ENCODE measurements at places on chromosomes 6 and 20.

DNA sequence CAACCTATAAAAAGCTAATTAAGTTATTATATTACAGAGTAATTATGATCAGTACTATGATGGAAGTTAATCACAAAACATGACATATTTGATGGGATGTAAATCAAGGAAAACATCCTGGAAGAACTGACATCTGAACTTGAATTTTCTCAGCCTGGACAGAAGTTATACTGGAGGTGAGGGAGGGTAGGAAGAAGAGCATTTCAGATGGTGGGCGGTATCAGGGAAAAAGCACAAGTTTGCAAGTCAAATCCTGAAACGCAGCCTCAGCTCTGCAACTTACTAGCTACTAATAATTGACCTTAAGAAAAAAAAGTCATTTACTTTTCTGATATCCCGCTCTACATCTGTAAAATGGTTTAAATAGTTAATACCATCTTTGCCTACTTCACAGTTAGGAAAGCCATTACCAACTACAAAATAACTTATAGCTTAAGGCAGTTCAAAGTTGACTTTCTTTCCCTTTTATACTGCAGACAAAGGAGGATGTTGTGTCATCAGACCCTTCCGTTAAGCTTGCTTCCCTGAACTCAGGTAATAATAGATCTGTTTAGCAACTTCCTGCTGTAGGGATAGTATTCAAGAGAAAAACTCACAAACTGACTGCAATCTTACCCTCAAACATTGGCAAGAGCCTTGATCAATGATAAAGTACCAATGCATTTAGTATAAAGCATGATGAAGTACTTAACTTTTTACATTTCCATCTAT, 21.0 kb downstream of the NOL7 start:
- no peak overlapping the region for H3K4me3 ChIP-seq
- no peak overlapping the region for H3K27ac ChIP-seq
- peaks cover 25% of the 10 kb centered on the region for H3K36me3 ChIP-seq
- H3K4me1 ChIP-seq = no peaks in the 10 kb centered on the region

DNA sequence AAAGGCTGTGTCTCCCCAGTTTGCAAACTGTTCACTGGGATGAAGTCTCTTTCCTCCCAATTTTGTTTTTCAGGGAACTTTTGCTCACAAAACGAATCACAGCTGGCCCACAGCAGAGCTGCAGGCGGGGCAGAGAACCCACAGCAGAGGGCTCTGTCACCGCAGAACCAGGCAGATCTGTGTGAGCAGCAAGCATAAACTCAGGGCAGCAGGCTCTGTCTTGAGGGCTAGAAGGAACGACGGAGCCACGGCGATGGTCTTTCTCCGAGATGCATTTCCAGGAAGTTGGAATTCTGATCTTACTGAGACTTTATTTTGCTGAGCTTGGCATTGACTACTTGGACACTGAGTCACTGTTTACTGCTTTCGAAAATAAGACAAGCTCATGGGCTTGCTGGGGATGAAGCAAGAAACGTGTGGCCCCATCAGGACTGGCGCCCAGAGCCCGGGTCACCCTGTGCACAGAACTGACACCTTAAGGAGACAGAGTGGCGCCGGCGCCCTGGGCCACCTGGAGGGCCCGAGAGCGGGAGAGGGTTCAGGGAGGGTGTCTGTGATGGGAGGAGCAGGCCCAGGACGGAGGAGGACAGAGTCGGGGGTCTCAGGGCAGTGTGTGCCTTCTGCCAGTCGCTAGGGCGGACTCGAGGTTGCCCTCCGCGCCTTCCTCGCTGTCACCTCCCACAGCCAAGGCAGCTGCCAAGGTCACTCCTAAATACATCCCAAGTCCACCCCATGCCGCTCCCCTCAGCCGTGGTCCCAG, 106.3 kb upstream of the NXT1 start:
- DNase-seq = no peak
- H3K27ac ChIP-seq = no peak overlapping the region
- no peaks in the 10 kb centered on the region for H3K36me3 ChIP-seq
- no peaks in the 10 kb centered on the region for H3K4me1 ChIP-seq
- H3K27me3 ChIP-seq = peaks cover 22% of the 10 kb centered on the region
- no peak overlapping the region for H3K4me3 ChIP-seq

GRCh38 chr6:28488916-28489365, 26.7 kb downstream of the GPX6 start:
- peaks cover 6% of the 10 kb centered on the region for H3K4me1 ChIP-seq
- peak; percentile 72 for DNase-seq
- H3K36me3 ChIP-seq = no peaks in the 10 kb centered on the region
- peak overlapping the region; percentile 24 for H3K4me3 ChIP-seq
- H3K27ac ChIP-seq = no peak overlapping the region

DNA sequence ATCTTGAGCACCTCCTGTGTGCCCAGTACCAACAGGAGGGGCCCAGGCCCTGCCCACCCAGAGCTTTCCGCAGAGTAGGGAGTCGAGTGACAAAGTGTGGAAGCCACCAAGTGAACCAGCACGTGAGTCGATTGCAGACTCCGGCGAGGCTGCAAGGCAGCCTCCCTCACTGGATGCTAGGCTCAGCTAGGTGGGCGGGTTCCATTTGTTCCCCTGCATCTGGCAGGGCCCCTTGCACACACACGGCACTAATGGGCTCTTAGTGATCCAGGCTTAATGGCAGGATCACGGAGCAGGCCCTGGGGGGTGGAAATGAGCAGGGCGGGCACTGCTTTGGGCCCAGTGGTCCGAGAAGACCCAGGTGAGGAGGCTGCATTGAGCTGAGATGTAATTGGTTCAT, 140.4 kb downstream of the PHACTR3 start:
- no peak overlapping the region for H3K27ac ChIP-seq
- no peaks in the 10 kb centered on the region for H3K27me3 ChIP-seq
- peaks cover 7% of the 10 kb centered on the region for H3K4me1 ChIP-seq
- no peak for DNase-seq
- no peaks in the 10 kb centered on the region for H3K36me3 ChIP-seq

- H3K4me1 ChIP-seq = 0 out of 2 replicates have a peak, but pooled peaks cover under 1% of the 10 kb centered on the region
- H3K36me3 ChIP-seq = no peaks in the 10 kb centered on the region
- no peak overlapping the region for H3K4me3 ChIP-seq
- DNase-seq = no peak
Measured at GRCh38 chr6:21381331-21381963, 212.1 kb upstream of the SOX4 start.

DNA sequence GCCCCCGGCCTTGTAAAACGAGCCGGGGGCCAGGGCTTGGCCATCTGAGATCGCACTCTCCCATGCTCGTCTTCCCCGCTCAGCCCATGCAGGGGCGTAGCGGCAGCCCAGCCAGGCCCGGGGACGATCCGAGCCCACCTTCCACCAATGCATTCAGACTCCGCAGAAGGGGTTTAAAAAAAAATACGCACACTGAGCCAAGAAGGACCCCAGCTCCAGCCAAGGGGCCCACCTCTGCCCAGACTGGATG, 320 bp downstream of the GSTA4 start:
- no peak for DNase-seq
- no peaks in the 10 kb centered on the region for H3K27me3 ChIP-seq
- H3K4me3 ChIP-seq = peak overlapping the region; percentile 30
- no peaks in the 10 kb centered on the region for H3K36me3 ChIP-seq
- peak overlapping the region; percentile 2 for H3K27ac ChIP-seq
- H3K4me1 ChIP-seq = peaks cover 32% of the 10 kb centered on the region

GRCh38 chr6:23106951-23107350, 537.6 kb downstream of the HDGFL1 start:
- H3K27me3 ChIP-seq = no peaks in the 10 kb centered on the region
- H3K4me3 ChIP-seq = no peak overlapping the region
- no peaks in the 10 kb centered on the region for H3K36me3 ChIP-seq
- no peak overlapping the region for H3K27ac ChIP-seq
- no peak for DNase-seq

GRCh38 chr6:17856306-17856705, 131.1 kb downstream of the KIF13A start:
- no peaks in the 10 kb centered on the region for H3K36me3 ChIP-seq
- H3K27me3 ChIP-seq = no peaks in the 10 kb centered on the region
- no peak overlapping the region for H3K4me3 ChIP-seq
- no peak for DNase-seq
- no peak overlapping the region for H3K27ac ChIP-seq

DNA sequence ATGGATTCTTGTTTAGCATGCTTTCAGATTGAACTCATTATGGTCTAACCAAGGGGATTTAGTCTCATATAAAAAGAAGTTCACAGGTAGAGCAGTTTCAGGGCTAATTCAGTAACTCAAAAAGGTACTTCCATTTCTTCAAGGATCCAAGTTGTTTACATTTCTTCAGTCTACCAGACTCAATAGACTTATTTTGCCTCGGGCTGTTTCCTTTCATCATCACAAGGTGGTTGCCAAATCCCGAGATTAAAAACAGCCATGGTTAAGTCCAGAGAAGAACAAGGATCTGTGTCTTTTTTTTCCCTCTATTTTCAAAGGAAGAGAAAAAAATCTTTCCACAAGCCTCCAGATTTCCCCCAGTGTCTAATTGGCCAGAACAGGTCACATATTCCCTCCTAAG, 69.8 kb upstream of the SNX9 start:
- H3K4me3 ChIP-seq = no peak overlapping the region
- H3K27ac ChIP-seq = no peak overlapping the region
- no peaks in the 10 kb centered on the region for H3K36me3 ChIP-seq
- no peak for DNase-seq
- H3K27me3 ChIP-seq = no peaks in the 10 kb centered on the region
- H3K4me1 ChIP-seq = peaks cover 19% of the 10 kb centered on the region

- no peaks in the 10 kb centered on the region for H3K36me3 ChIP-seq
- peaks cover 15% of the 10 kb centered on the region for H3K27me3 ChIP-seq
- H3K4me1 ChIP-seq = peaks cover 10% of the 10 kb centered on the region
- DNase-seq = no peak
Measured at GRCh38 chr20:40812415-40812925, 123.4 kb upstream of the MAFB start.

- no peak for DNase-seq
- no peaks in the 10 kb centered on the region for H3K4me1 ChIP-seq
- H3K27ac ChIP-seq = no peak overlapping the region
Measured at GRCh38 chr20:33328157-33329137, 45.4 kb downstream of the BPIFB1 start.

- H3K36me3 ChIP-seq = no peaks in the 10 kb centered on the region
- no peaks in the 10 kb centered on the region for H3K27me3 ChIP-seq
- no peak overlapping the region for H3K4me3 ChIP-seq
- no peak overlapping the region for H3K27ac ChIP-seq
- no peak for DNase-seq
Measured at GRCh38 chr6:56073315-56073714, 174.1 kb downstream of the COL21A1 start.

GRCh38 chr20:22389836-22390542, 194.4 kb downstream of the FOXA2 start:
- H3K27me3 ChIP-seq = no peaks in the 10 kb centered on the region
- no peaks in the 10 kb centered on the region for H3K36me3 ChIP-seq
- peak; percentile 94 for DNase-seq
- peaks cover 21% of the 10 kb centered on the region for H3K4me1 ChIP-seq

DNA sequence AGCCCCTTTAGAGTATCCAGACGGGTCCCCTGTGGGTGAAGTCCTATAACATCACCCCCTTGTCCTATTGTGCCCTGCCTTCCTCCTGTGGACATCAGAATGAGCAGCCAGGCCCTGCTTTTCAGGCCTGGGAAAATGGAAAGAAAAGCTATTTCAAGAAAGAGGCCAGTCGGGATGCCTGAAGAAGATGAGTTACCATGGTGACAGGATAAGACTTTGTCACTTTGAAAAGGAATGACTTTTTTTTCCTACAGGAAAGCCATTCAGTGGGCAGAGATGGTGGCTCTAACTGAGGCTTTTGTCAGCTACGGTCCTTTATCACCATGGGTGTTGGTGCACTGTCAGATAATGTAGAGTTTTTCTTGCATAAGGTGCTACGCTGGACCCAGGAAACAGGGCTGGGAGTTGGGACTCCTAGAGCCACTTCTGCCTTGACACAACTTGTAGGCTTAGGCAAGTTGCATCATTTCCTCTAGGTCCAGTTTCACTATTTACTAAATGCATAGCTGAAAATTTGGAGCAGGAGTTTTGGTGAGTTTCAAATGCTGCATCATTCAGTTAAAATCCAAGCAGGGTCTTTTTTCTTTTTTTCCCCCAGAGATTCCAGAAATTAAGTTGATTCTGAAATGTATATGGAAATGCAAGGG, 293.6 kb upstream of the PRND start:
- no peaks in the 10 kb centered on the region for H3K27me3 ChIP-seq
- H3K4me1 ChIP-seq = no peaks in the 10 kb centered on the region
- no peak overlapping the region for H3K4me3 ChIP-seq
- DNase-seq = no peak
- H3K36me3 ChIP-seq = no peaks in the 10 kb centered on the region

- H3K27me3 ChIP-seq = peaks cover 3% of the 10 kb centered on the region
- H3K4me1 ChIP-seq = no peaks in the 10 kb centered on the region
Measured at GRCh38 chr6:134314006-134314821, 3.7 kb downstream of the SGK1 start.

DNA sequence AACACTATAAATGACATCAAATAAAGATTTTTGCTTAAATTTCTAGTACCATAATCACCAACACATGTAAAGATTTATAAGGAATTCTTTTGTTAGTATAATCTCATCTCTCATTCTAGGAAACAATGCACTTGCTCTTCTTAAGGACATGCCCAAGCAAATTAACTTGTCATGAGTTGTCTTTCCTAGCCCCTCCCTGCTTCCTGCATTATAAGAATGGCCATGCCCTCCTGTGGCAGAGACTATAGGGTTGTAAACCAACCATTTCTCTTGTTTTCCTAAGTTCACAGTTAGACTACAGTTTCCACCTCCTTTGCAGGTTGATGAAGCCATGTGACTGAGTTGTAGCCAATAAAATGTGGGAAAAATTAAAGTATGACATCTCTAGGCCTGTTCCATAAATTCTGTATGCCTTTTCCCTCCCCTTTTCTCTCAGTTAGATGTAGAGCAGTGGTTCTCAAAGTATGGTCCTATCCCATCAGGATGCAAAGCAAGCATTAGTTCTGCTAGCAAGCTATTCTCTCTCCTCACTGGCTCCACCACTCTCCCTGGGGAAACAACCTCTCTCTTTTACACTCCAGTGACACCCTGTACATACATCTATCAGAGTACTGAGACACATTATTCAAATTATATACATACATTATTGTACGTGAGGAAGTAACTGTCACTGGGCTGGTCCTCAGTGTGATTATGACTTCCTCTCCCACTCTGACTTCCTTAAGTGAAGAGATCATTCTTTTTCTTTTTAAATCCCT, 295.0 kb downstream of the PKHD1 start:
- no peak overlapping the region for H3K4me3 ChIP-seq
- no peaks in the 10 kb centered on the region for H3K27me3 ChIP-seq
- no peak for DNase-seq
- H3K27ac ChIP-seq = no peak overlapping the region
- no peaks in the 10 kb centered on the region for H3K4me1 ChIP-seq

GRCh38 chr6:33985313-33985751, 160.6 kb downstream of the GRM4 start:
- peaks cover 23% of the 10 kb centered on the region for H3K4me1 ChIP-seq
- no peaks in the 10 kb centered on the region for H3K36me3 ChIP-seq
- H3K27me3 ChIP-seq = no peaks in the 10 kb centered on the region
- no peak overlapping the region for H3K27ac ChIP-seq
- DNase-seq = no peak

Measured in HCT116 (cell line).